ENCODE measurements at places on chromosomes 1 and 21.

- no peak for DNase-seq
Measured at GRCh38 chr1:52976183-52977035, 49.3 kb downstream of the SCP2 start.

DNA sequence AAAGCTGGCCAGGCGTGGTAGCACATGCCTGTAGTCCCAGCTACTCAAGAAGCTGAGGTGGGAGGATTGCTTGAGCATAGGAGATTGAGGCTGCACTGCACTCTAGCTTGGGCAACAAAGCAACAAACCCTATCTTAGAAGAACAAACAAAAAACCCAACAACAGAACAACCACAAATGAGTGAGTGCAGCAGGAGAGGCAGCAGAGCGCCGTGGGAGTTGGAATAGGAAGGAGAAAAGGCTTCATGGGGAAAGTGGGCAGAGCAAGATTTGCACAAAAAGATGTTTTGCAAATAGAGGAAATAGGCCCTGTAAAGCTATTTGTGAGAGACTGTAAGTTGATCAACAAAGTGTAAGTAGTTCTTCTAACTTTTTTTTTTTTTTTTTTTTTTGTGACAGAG is 19.6 kb downstream of the SMAP2 start:
- no peak for DNase-seq

- DNase-seq: no peak
Measured at GRCh38 chr21:43034101-43034500, 41.5 kb downstream of the CBS start.

DNA sequence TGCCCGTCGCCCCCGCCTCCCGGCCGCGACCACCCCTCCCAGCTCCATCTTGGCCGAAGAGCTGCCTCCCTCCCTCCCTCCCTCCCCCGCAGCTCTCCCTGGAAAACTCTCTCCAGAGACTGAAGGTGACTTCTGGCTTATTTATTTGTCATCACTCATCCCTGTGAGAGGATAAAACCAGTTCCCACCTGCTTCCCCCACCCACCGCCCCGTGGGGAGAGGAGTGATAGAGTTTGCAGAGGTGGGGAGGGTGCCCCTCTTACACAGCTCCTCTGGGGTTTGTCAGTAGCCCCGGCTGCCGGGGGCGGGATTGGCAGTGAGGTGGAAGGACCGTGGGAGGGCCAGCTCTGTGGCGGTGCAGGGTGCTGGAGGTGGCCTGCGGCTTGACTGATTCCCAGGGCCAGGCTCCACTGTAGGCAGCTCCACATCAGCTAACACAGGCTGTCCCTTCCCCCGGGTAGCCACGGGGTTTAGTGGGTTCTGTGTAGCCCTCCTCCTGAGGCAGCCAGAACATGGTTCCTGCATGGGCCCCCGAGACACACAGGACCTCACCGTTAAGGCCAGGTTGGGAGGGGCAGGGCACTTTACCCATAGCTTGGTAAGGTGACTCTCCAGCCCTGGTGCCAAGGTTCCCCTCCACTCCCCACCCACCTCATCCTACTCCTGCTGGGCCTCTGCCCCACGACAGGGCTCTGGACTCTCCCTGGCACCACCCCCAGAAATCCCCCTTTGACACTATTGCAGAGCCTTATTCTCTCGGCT is 62.2 kb downstream of the ELK4 start:
- DNase-seq: no peak

GRCh38 chr1:222195857-222196256 is 352.0 kb downstream of the HHIPL2 start:
- no peak for DNase-seq

- no peak for DNase-seq
Measured at GRCh38 chr1:29831500-29832117, 595.3 kb downstream of the PTPRU start.

DNA sequence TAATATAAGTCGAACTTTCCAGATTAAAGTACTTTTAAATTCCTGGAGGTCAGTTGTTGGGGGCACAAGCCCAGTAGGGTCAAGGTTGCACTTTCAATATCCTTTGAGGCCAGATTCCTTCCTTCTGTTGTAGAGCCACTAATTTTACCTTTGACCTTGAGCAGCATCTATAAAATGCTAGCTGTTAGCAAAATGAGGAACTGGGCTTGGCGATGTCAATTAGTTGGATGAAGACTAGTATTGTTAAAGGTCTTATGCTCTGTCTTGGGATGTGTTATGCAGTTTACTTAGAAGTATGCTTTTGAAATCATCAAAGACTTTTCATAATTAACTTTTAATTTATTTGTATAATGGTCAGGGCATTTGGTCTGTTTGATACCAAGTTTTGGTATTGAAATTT is 425.9 kb upstream of the PROX1 start:
- no peak for DNase-seq

- no peak for DNase-seq
Measured at GRCh38 chr21:37677006-37677405, 239.3 kb downstream of the KCNJ6 start.

DNA sequence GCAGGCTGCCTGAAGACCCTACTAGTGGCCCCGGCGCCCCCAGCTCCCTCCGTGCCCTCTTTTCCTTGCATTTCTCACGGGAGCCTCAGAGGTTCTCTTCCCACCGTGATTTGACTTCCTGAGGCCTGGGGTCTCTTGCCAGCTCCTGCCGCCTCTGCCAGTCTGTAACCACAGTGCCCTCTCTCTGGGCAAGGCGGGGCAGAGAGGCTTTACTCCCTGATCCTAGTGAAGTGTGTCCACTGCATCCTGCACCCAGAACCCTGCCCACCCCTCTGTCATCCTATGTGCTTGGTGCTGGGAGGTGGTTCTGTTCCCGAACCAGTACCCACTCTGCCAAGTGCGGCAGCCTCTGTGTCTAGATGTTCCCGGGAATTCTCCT is 2.4 kb downstream of the ESPN start:
- DNase-seq: no peak

DNA sequence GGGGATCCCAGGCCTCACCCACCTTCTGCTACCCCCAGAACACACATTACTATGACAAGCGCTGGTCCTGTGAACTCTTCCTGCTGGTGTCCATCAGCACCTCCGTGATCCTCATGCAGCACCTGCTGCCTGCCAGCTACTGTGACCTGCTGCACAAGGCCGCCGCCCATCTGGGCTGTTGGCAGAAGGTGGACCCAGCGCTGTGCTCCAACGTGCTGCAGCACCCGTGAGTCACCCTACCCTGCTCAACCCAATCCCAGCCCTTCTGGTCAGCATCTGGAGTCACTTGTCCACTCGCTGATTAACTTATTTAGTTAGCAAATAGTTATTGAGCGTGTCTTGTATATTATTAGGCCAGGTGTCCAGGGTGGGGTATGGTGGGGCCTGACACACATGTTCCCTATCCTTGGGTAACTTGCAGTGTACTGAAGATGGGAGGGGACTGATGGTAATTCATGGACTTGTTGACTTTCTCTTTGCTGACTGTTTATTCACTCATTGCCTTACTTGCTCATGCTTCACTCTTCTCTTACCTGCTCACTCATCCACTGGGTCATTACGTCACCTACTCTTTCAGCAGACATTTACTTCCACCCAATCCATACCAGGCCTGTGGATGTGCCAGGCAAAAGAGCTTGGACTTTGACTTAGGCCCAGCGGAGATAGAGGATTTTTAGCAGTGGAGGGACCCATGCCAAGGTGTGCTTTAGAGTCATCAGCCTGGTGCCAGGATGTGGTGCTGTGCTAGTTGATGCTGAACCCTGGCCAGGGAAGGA is 12.9 kb upstream of the KPNA6 start:
- no peak for DNase-seq

GRCh38 chr1:24315391-24315790 is 3.8 kb upstream of the GRHL3 start:
- DNase-seq: no peak

DNA sequence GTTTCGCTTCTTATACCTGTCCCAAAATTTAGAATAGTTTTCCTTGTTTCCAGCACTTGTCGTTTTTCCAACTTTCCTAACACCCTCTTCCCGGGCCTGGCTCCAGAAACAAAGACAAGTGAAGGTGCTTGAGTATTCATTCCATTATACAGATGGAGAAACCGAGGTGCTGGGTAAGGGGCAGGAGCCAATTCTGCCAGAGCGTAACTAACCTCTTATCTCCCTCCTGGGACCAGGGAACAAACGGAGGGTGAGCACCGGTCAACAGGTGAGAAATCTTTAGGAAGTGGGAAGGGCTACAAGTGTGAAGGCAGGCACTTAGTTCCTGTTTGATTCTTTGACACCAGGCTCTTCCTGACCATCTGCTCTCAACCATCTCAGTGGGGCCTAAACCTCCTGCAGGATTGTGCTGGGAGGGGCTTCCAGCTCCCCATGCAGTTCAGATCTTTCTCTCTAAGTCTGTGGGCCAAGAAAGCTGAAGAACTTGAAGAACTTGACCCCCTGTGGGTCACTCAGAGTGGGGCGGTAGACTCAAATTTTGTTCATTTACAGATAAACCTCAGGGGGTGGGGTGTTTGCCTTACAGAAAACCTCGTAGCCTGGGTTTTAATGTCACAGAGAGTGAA is 8.7 kb downstream of the PLXNA2 start:
- DNase-seq: no peak

GRCh38 chr1:23809751-23810171 is 9.2 kb upstream of the GALE start:
- peak; percentile 54 for DNase-seq

- no peak for DNase-seq
Measured at GRCh38 chr21:36550761-36551160, 70.8 kb upstream of the CLDN14 start.

DNA sequence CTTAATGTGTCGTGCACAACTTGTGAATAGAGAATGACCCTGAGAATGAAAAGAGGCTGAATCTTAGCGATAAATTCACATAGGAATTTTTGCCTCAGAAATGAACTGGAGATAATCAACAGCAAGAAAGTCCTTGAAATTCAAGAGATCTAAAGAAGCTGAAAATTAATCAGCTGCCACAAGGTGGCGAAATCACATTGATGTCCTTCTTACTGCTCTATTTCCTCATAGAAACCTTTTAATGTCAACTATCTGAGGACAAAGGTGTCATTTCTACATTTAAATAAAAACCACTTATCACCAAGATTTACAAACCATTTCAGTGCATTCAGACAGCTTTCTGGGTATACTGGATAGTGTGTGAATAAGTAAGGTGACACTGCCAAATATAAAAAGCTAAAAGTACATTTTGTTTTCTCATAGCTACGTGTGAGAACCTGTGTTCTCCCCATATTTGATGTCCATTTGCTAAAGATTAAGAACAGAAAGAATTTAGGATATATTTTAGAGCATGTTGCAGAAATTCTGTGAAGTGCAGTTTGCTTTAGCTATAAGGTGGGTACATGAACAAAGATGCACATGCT is 485.3 kb upstream of the PTBP2 start:
- DNase-seq: no peak

- DNase-seq: no peak
Measured at GRCh38 chr1:227805606-227806197, 9.8 kb upstream of the PRSS38 start.

DNA sequence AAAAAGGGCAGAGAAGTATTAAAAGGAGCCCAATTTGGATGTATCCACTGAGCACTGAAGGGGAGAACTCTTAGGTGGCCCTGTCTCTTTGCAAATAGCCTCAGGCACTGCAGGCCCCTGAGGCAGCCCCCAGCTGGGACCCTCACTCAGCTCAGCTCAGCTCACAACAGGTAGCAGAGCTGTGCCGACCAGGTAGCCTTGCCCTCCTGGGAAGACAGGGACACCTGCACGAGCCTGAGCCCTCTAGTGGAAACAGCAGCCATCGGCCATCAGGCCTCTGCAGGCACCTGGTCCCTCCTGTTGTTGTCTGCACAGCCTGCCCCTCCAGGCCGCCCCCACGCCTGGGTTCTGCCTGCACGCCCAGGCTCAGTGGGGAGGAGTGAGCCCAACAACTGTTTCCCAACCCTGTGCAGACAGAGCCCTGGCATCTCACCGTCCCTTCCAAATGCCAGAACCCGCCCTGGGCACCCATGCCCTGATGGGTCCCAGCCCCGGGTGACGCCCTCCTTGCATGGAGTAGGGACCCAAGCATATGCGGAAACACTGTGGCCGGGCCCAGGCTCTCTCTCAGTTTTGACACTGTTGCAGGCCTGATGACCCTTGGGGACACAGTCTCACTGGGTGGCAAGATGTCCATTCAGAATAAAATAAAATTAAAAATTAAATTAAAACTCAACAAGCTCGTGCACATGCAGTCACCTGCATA is 60.0 kb upstream of the AJAP1 start:
- no peak for DNase-seq

DNA sequence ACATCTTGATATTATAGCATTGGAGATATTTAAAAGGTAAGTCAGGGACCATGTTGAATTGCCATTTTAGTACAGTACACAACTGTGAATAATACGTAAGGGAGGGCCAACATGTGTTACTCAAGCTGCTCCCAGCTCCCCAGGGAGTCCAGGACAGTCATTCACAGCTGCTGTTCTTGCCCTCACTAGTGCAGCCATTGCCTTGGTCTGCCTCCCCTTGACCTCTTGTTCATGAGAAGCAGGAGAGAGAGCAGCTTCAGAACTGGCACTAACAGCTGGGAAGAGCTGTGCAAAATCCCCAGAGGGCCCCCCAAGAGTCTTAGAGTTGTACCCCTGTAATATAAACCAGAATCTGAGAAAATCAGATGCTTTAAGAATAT is 16.4 kb downstream of the TCEANC2 start:
- DNase-seq: no peak

GRCh38 chr1:172663732-172664131 is 4.8 kb downstream of the FASLG start:
- DNase-seq: no peak

DNA sequence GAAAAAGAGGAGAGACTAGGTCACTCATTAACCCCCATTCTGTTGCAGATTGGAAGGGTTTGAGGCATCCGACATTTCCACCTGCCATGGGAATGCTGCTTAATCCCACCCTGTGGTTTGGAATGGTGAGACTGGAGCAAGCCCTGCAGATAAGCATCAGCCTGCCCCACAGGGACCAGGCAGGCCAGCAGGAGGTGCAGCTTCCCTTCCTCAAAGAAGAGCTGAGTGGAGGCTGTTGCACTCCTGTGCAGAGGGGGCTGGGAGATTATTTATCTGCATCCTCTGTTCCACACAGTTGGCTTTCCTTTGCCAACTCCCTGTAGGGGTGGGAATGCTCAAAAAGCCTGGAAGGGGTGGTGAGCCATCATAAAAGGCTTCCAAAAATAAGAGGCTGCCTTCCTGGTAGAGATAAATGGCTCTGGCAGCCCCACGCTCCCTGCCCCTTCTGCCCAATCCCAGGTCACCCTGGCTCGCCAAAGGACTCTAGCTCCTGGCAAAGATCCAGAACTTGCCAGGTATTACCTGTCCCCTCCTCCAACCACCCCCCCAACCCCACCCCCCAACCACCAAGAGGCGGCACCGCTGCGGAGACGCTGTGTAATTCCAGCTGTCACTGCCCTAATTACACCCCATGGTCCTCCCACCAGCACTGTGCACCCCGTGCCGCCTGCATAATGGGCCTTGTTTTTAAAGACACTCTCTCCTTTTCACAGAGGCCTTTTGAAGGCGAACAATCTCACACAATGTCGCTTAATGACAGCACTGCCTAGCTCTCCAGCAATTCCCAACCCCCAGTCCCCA is 83.0 kb upstream of the ZC3H12A start:
- DNase-seq: no peak

- DNase-seq: no peak
Measured at GRCh38 chr1:26536081-26536480, 6.5 kb downstream of the RPS6KA1 start.
